NCI-H1105 (cell line): ENCODE measurements at places on chromosomes 2 and 18.

DNA sequence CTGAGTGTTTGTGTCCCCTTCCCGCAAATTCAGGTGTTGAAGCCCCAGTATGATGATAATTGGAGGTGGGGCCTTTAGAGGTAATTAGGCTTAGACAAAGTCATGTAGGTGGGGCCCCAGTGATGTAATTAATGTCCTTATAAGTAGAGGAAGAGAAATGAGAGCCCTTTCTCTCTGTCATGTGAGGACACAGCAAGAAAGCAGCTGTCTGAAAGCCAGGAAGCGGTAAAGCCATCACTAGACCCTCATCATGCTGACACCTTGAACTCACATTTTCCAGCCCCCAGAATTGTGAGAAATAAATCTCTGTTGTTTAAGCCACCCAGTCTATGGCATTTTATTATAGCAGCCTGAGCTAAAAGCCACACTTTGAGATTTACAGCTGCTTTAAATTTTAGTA is 1580.0 kb downstream of the LRP1B start:
- no peak for DNase-seq

GRCh38 chr2:148817210-148817708 is 57.8 kb upstream of the KIF5C start:
- DNase-seq: peak; percentile 19

DNA sequence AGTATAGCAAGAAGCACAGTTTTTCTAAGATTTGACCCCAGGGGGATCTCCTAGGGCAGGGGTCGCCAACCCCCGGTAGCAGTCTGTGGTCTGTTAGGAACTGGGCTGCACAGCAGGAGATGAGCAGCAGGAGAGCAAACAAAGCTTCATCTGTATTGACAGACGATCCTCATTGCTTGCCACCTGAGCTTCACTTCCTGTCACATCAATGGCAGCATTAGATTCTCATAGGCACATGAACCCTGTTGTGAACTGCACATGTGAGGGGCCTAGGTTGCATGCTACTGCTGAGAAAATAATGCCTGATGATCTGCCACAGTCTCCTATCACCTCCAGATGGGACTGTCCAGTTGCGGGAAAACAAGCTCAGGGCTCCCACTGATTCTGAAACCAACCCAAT is 136.2 kb downstream of the RGPD3 start:
- no peak for DNase-seq

DNA sequence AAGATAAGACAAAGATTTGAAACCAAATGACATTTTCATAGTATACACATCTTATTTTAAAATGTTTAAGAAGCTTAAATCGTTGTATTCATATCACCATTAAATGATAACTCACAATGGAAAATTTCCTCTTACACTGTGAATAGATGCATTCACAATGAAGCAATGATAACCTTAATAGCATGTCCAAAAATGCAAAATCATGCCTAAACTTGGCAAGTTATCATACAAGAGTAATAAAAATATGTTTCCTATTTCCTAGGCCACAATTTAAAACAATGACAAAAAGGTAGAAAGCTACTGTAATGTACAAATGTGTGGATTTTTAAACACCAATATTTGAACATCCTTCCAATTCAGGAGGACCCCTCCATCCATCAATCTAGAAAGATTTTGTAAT is 157.4 kb upstream of the GULP1 start:
- no peak for DNase-seq

GRCh38 chr2:134443814-134444480 is 190.1 kb downstream of the MGAT5 start:
- DNase-seq: no peak

- no peak for DNase-seq
Observed at GRCh38 chr2:121291251-121291580, 6.2 kb upstream of the TFCP2L1 start.

- DNase-seq: no peak
Observed at GRCh38 chr2:2057125-2057721, 273.9 kb downstream of the MYT1L start.

- DNase-seq: no peak
Observed at GRCh38 chr2:20593072-20594034, 57.5 kb downstream of the HS1BP3 start.

GRCh38 chr2:216235896-216236295 is 126.7 kb downstream of the XRCC5 start:
- no peak for DNase-seq

GRCh38 chr2:14554849-14555545 is 77.5 kb upstream of the LRATD1 start:
- no peak for DNase-seq

- peak; percentile 20 for DNase-seq
Observed at GRCh38 chr18:41320100-41320499, 634.9 kb upstream of the PIK3C3 start.

DNA sequence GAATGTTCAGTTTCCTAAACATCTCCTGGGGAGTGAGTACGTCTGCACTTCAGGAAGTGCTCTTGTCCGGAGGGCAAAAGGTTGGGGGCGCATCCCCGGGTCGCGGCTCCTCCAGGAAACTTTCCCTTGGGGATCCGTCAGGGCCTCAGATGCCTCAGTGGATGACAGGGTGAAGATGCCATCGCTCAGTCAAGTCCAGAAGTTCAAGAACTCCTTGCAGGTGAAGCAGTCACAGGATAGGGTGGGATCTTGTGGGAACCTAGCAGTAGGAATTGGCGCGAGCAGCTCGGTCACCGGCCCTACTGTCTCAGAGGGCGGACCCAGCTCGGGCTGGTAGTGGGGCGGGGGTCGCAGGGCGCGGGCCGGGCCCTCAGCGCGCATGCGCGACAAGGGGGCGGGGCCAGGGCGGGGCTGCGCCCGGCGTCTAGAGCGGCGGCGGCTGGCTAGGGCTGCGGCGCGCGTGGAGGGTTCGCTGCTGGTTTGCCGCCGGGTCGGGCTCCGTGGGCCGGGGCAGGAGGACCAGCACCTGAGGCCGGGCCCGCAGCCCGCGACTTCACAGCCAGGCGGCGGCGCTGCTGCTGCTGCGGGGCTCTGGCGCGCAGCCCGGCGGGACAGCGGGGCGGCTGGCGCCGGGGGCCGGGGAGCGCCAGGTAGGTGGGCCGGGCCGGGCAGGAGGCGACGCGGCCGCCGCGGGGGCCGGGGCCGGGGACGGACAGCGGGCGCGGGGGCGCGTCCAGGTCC is at the start of gene INPP4A:
Gene INPP4A, plus strand, starts transcription at position 423 of the 741 bp plus-strand sequence. CDS start 75,191 bp downstream, outside the sequence.
- peak; percentile 73 for DNase-seq

- no peak for DNase-seq
Observed at GRCh38 chr2:7744827-7745226, 827.6 kb downstream of the RNF144A start.

DNA sequence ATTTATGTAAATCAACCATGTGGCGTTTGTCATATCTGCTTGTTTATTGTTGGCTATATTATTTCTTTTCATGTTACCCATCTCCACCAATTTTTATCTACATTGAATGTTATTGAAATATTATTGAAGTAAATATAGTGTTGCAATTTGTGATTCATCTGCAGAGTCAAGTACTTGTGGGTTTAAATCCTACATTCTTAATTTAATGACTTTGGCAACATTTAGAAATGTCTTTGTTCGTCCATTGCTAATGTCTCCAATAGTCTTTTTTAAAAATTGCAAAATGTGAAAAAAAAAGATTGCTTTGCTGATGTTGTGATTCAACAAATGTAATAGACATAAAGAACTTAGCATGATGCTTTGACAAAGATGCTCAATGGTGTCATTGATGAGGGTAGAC is 1572.8 kb upstream of the PIK3C3 start:
- no peak for DNase-seq

- DNase-seq: no peak
Observed at GRCh38 chr18:63104868-63105267, 214.7 kb downstream of the BCL2 start.
